Kidney tubule cell (primary cell): ENCODE measurements at places on chromosomes 1 and 21.

DNA sequence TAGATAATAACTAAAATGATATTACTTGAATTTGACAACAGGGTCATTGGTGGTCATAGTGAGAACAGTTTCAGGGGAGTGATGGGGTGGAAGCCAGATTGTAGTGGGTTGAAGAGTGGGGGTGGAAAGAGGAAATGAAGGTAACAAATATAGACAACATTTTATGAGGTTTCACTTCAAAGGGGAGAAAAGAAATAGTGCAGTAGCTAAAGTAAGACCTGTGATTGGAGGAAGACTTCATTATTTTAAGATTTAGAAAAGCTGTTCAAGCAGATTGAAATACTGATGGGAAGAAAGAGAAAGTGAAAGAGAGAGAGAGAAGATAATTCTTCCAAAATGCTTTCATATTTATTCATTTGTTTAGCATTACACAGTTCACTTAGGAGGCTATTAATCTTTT is 52.0 kb upstream of the KCNA3 start:
- DNase-seq = no peak

DNA sequence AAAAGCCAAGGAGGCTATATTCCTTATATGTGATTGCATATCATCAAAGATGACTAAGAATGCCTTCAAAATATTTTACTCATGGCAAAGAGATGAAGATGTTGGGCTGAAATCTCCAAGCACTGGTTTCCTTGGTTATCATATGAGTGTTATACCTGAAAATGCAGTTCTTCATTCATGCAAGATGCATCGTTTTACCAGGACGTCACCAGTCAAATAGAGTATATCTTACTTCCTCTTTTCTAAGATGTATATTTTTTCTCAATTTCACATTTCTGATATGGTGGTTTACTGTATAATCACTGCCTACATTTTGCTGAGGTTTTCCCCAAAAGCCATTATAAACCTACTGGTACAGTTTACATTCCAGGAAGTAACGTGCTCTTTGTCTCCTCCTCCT is 1085.7 kb downstream of the NCAM2 start:
- no peak for DNase-seq

DNA sequence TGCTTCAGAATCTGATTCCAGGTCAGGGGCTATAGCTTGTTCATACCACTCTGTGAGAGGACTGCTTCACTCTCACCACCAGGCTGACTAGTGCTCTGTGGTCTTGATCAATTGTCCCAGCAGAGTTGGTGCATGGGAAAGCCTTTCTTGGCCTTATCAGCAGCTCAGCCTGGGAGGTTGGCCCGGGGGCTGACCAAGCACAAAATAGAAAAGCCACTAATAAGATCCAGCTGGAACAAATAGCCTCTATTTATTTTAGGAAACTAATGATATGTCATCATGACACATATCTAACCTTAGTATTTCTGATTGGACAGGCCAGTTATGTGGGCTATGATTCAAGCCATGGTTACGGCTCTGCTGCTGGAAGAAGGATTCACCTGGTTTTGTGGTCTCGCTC is 134.2 kb downstream of the GDAP2 start:
- DNase-seq = peak; percentile 92

- DNase-seq = peak; percentile 60
These were observed 49.2 kb upstream of the CCDC190 start for GRCh38 chr1:162910161-162910560.

- peak; percentile 59 for DNase-seq
These were observed 164.4 kb upstream of the PALMD start for GRCh38 chr1:99481391-99481996.

- DNase-seq = peak; percentile 73
These were observed 49.8 kb downstream of the KCNJ15 start for GRCh38 chr21:38306433-38307141.

DNA sequence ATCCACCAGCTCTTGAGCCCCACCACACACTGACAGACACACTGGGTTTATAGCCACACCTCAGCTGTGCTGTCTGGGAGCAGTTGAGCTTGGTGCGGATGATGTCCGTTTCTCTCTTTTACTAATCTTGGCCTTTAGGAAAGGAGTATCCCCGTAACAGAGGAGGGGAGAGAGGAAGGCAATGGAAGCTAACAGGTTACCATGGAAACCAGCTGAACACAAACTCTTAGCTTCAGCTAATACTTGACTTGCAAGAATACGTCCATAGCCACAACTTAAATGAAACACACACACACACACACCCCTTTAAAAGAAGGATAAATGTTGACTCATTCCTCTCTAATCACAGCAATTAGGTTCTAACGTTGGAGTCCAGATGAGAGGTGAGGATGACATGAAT is 28.0 kb upstream of the LRRN2 start:
- no peak for DNase-seq

DNA sequence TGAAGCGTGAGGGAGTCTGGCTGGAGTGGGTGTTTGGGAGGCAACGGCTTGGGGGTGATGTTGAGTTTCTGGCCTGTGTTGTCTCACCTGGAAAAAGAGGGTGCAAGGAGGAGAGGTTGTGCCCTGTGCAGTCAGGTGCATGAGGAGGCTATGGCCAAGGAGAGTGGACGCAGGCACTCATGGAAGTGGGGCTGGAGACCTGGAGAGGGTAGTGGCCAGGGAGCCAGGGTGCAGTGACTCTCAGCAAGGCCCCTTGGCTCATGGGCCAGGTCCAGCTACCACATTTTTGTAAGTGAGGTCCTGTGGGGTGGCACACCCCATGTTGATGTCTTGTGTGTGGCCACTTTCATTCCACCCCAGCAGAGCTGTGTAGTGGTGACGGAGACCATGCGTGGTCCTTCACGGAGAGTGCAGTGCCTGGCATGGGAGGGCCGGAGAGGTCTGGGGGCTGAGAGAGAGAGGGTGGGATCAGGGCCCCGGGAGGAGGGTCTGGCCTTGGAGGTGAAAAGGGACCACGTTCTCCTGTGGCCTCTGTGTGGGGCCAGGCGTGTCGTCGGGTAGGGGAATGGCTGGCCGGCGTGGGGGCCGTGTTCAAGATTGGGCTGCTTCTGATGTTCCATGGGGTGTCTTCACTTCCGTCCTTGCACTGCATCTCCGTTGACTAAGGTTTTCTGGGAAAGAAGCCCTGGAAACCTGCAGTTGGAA is 6.1 kb downstream of the SNAP47 start:
- no peak for DNase-seq

GRCh38 chr1:201576914-201577313 is 38.0 kb downstream of the NAV1 start:
- no peak for DNase-seq

GRCh38 chr1:19616489-19616888 is 27.6 kb upstream of the NBL1 start:
- peak; percentile 65 for DNase-seq

GRCh38 chr1:9559673-9560072 is 20.4 kb downstream of the SLC25A33 start:
- no peak for DNase-seq

DNA sequence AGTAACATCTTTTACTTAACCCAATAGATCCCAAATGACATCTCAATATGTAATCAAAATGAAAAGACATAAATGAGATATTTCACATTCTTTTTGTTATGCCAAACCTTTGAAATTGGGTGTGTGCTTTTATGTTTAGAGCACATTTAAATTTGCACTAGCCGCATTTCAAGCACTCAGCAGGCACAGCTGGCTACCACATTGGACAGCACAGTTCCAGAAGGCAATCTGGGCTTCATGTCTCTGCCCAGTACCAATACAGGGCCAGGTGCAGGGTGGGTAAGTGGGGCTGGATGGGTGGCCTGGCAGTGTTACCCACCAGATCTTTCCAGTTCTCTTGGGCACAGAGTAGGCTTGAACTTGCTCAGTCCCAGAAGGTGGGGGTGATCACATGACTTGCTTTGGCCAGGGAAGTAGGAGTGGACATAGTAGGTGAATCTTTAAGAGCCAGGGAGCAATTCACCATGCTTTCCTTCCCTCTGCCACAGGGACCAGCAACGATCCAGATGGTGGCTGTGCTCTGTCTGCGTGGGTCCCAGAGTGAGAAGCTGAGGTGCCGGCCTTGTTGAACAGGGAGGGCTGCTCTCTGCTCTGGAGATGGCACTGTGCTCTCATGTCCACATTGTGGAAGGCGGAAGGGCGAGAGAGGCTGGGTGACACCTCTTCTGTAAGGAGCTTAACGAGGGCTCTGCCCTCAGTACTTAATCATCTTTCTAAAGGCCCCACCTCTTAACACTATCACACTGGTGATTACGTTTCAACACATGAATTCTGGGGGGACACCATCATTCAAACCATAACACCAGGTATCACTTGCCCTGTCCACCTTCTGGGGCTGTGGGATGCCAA is 261.4 kb downstream of the GRIK3 start:
- no peak for DNase-seq

DNA sequence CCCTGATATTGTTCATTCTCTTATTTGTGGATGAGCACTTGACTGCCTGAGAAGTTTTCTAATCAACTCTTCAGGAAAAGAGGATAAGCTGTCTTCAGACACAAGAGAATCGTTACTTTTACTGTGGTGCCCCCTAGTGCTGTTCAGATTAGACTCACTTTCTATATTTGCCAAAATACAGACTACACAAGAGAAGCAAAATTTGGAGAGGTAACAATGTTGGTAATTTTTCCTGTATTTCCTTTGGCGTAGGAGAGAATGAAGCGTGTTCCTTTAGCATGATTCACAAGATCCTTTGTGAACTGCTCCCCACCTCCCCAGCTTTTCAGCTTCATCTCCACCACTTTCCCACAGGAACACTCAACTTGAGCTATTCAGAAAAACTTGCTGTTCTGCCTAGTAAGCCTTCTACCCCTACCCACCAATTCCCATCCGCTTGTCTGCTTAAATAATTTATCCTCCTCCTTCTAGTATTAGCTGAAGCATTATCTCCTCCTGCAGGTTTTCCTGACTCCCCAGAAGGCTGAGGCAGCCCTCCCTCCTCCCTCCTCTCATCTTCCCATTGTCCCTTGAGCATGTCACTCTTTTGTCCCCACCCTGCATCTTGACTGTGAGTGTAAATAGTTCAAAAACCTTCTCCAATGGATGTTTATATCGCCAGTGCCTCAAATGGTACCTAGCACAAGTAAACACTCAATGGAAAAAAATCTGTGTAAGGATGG is 4.5 kb downstream of the TNFSF4 start:
- DNase-seq = peak; percentile 69

DNA sequence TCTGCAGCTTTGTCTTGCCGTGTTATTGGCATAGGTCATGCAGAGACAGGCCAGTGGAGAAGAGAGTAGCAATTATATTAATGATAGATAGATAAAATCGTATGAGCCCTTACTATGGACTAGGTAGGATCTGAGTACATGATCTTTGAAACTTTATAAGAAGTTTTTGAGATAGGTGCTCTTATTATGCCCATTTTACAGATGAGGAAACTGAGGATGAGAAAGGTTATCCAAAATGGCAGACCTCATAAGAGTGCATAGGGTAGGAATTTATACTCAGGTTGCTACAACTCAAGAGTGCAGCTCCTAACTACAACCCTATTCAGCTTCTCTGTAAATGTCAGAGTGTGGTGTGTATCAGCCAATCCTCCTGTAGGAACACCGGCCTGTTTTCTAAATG is 89.6 kb downstream of the SLC35F3 start:
- DNase-seq = no peak

DNA sequence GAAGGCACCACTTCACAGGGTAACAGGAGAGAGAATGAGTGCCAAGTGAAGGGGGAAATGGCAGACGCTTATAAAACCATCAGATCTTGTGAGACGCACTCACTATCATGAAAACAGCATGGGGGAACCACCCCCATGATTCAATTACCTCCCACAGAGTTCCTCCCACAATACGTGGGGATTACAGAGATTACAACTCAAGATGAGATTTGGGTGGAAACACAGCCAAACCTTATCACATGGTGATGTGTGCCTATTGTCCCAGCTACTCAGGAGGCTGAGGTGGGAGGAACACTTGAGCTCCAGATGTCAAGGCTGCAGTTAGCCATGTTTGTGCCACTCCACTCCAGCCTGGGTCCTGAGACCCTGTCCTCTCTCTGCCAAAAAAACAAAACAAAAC is 56.0 kb upstream of the DSCAM start:
- DNase-seq = no peak

DNA sequence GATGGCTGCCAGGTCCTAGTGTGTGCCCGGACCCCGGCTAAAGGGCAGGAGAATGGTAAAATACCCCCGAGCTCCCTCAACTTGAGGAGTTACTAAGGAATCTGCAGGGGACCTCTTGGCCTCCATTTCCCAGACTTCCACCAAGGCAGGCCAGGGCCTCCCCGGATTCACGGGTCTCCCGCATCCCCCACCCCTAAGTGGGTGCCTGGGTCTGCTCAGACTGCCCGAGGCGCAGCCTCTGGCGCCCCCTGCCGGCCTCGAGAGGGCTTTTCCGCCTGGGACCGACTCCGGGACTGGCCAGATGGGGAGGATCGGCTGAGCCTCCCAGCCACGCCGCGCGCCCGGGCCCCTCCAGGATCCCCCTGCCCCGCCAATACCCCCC is 1.7 kb downstream of the PLEKHG5 start:
- DNase-seq = peak; percentile 83

DNA sequence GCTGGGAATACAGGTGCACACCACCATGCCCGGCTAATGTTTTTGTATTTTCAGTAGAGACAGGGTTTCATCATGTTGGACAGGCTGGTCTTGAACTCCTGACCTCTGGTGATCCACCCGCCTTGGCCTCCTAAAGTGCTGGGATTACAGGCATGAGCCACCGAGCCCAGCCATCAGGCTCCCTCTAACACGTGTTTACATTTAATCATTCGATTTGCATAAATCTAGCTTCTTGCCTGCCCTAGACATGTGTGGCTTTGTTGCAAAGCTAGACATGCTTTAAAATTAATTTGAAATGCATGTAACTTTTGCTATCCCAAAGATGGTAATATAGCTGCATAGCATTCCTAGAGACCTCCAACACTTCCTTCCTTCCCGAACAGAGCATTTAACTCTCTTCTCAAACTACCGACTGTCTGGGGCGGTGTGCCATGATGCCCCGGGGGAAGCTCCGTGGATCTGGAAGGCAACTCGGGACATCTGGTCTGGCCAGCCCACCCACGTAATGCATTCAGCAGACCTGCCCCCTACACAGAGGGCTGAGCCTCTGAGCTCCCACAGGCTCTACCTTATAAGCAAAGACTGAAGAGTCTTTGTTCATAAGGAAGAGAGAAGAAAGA is 34.6 kb upstream of the NID1 start:
- DNase-seq = no peak

DNA sequence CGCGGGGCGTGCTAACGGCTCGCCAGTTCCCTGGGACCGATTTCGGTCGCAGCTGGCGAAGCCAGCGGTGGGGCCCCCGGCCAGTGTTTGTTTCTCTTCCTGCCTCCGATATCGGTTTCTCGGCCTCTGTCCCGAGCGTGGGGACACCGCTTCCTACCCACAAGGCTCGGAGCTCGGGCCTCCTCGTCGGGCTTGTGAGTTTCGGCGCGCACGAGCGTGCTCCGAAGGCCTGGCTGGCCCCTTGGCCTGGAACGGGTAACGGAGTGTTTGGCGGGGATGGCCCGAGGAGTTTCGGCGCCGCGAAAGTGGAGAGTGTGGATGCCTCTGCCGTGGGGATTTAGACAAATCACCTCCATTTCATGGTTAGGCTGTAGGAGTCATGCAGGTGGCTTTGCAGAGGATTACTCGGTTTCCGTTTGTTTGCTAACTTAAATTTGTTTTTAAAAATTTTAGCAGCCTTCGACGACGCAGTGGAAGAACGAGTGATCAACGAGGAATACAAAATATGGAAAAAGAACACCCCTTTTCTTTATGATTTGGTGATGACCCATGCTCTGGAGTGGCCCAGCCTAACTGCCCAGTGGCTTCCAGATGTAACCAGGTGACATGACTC is 559 bp downstream of the RBBP4 start:
- no peak for DNase-seq
